NCI-H774 (cell line): ENCODE measurements at places on chromosomes 7 and 10.

GRCh38 chr10:90929179-90929578 lies 8.3 kb upstream of the ANKRD1 start:
- no peak for DNase-seq

DNA sequence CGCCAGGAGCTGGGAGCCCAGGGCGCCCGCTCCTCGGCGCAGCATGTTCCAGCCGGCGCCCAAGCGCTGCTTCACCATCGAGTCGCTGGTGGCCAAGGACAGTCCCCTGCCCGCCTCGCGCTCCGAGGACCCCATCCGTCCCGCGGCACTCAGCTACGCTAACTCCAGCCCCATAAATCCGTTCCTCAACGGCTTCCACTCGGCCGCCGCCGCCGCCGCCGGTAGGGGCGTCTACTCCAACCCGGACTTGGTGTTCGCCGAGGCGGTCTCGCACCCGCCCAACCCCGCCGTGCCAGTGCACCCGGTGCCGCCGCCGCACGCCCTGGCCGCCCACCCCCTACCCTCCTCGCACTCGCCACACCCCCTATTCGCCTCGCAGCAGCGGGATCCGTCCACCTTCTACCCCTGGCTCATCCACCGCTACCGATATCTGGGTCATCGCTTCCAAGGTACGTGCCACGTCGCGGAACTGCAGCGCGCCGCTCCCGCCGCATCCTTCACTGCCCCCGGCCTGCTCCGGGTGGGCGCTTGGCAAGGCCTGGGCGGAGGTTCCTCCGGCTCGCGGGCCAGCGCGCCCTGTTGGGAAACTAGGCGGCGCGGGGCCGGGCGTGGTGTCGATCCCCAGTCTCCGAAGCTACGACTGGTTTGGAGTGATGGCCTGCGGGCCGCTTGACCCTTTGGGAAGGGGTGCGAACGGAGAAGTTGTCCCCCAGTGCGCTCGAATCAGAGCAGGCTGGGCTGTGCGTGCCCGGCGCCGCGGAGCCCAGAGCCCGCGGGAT lies 868 bp downstream of the EMX2 start:
- no peak for DNase-seq

DNA sequence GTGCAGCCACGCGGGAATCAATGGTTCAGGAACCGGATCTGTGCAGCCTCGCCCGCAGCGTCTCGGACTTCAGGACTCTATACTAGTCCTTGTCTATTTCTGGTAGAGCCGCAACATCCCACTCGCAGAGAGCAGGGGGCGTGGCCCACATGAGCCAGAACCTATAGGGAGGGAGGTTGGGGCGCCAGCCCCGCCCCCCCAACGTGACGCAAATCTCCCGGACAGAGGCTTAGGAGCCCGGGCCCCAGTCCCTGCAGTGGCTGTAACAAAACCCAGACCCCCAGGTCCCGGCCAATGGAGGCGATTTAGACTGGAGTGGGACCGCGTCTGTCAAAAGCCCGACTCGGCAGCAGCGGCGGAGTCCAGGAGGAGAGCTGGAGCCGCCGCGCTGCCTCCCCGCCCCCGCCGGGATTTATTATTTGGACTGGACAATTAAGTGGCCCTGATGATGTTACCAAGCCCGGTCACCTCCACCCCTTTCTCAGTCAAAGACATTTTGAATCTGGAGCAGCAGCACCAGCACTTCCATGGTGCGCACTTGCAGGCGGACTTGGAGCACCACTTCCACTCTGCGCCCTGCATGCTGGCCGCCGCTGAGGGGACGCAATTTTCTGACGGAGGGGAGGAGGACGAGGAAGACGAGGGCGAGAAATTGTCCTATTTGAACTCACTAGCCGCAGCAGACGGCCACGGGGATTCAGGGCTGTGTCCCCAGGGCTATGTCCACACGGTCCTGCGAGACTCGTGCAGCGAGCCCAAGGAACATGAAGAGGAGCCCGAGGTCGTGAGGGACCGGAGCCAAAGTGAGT lies at the start of gene NKX2-3:
Gene NKX2-3, plus strand, starts transcription at position 256 of the 809 bp plus-strand sequence. Its CDS starts 190 bp downstream, at position 446.
- no peak for DNase-seq

DNA sequence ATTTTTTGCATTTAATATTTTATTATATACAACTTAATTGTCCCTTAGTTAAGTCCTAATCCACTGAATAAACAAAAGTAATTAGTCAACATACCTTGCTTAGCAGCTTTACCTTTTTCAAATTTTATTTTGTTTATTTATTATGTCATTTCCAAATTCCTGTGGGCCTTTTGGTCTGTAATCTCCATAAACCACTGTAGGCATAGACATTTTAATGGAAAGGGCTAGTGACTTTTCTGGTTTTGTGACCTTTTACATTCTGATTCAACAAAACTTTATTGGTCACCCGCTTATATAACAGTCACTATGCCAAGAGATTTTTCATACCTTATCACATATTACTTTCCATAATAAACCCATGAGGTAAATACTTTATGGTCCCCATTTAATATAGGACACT lies 181.3 kb upstream of the PRPS1L1 start:
- DNase-seq = no peak

DNA sequence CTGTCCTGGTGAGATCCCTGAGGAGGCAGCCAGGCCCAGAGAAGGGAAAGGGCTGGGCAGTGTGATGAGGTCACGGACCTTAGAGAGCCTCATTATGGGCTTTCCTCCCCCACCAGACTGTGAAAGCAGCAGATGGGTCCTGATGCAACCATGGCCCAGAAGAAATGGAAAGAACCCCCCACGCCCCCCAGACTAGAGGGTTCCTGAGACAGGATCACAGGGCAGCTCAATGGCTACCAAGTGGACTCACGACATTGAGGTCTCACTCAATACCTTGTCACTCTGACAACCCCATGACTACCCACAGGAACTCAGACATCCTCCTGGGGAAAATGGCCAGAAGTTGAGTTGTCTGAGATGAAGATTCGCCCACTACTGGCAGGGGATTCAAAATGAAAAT lies 36.7 kb downstream of the FAM241B start:
- no peak for DNase-seq

GRCh38 chr10:97821308-97822038 lies 28.2 kb upstream of the GOLGA7B start:
- DNase-seq = no peak
